Bronchial smooth muscle cell (primary cell): ENCODE measurements at places on chromosomes 6 and 20. TPM values are rescaled to one million over a fixed set of nuclear protein-coding genes. Genes with fewer than 3 reads are reported as not detected.

The TAAR9 gene
- not detected in 2 replicates for total RNA-seq

The HLA-DQB2 gene
- not detected in 2 replicates for total RNA-seq

The AAR2 gene
- total RNA-seq, result 15.7 and 17.5 TPM in 2 replicates

The TBX18 gene
- 8.2 and 32.6 TPM in 2 replicates for total RNA-seq

The NKX2-4 gene
- not detected in 2 replicates for total RNA-seq

The NEDD9 gene
- total RNA-seq, result 0.16 and 0.17 TPM in 2 replicates

The PI3 gene
- not detected in 2 replicates for total RNA-seq

The KIF13A gene
- total RNA-seq, result 56.8 and 61.3 TPM in 2 replicates

The EPPIN gene
- not detected in 2 replicates for total RNA-seq

The SASH1 gene
- 55.9 and 65.3 TPM in 2 replicates for total RNA-seq

The NTSR1 gene
- total RNA-seq, result under 0.01 and 0.32 TPM in 2 replicates

The SLPI gene
- total RNA-seq, result 1.1 and 2.8 TPM in 2 replicates

The POM121L2 gene
- not detected in 2 replicates for total RNA-seq

The C20orf144 gene
- under 0.01 and 0.16 TPM in 2 replicates for total RNA-seq

The OR10C1 gene
- total RNA-seq, result not detected in 2 replicates

The GMEB2 gene
- total RNA-seq, result 6.0 and 6.5 TPM in 2 replicates

The EDN3 gene
- not detected in 2 replicates for total RNA-seq

The SLC25A27 gene
- 5.7 and 9.6 TPM in 2 replicates for total RNA-seq

The UBE3D gene
- 3.6 and 4.4 TPM in 2 replicates for total RNA-seq

The MUC22 gene
- total RNA-seq, result not detected in 2 replicates

The CCM2L gene
- total RNA-seq, result not detected in 2 replicates

The ZNF391 gene
- 0.79 and 1.0 TPM in 2 replicates for total RNA-seq

The SLC4A11 gene
- 0.94 and 1.7 TPM in 2 replicates for total RNA-seq

The KHDC1L gene
- not detected in 2 replicates for total RNA-seq

The EYS gene
- total RNA-seq, result under 0.01 TPM in 1 of 2 replicates, not detected in the other

The TRPC4AP gene
- 47.3 and 56.0 TPM in 2 replicates for total RNA-seq

The PRRT1 gene
- total RNA-seq, result 0.09 and 0.32 TPM in 2 replicates

The RSPH4A gene
- total RNA-seq, result under 0.01 and 0.09 TPM in 2 replicates

The TCP11 gene
- total RNA-seq, result 0.16 TPM in 1 of 2 replicates, not detected in the other
